T-helper 2 cell treated with Interferon-gamma antibody and Interleukin-4, amounts not matched to agents 5 μg/mL and 100 μg/mL, for 36 hours (primary cell): ENCODE measurements at places on chromosomes 4 and X.

GRCh38 chrX:65574356-65574755, 39.8 kb upstream of the LAS1L start:
- no peak for DNase-seq

- no peak for DNase-seq
Measured at GRCh38 chr4:28443801-28444412, 1583.3 kb downstream of the STIM2 start.

DNA sequence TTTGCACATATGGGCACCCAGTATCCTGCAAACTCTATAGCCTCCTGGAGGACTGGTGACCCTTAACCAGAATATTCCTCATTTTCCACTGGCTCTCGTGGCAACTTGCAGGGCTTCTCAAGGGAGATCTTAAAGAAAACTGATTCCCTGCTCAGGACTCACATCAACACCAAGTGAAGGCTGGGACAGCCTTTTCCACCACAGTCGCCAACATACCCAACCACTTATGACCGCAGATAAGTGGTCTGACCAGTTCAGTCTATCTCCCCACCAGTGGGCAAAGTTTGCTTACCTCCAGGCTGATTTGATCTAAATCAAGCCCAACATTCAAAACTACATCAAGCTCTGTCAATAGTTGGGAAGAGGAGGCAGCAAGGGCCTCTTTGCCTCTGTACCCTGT, 289.3 kb upstream of the GATB start:
- DNase-seq: no peak

DNA sequence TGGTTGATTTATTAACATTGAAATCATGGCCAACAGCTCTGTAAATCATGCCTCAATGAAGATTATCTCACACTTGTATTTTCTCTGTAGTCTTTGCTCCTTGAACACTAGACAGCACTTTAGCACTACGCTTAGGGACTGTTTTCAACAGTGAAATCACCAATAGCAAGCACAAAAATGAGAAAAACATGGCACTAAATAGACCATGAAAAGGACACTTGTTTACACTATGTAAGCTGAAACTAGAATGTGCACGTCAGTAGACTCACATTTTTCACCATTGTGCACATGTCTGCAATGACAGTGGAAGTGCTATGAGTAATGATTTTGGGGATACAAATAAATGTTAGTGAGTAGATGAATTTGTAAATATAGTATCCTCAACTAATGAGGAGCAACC, 3.1 kb downstream of the BMP2K start:
- DNase-seq: no peak

GRCh38 chr4:142443469-142443868, 402.6 kb downstream of the INPP4B start:
- no peak for DNase-seq

DNA sequence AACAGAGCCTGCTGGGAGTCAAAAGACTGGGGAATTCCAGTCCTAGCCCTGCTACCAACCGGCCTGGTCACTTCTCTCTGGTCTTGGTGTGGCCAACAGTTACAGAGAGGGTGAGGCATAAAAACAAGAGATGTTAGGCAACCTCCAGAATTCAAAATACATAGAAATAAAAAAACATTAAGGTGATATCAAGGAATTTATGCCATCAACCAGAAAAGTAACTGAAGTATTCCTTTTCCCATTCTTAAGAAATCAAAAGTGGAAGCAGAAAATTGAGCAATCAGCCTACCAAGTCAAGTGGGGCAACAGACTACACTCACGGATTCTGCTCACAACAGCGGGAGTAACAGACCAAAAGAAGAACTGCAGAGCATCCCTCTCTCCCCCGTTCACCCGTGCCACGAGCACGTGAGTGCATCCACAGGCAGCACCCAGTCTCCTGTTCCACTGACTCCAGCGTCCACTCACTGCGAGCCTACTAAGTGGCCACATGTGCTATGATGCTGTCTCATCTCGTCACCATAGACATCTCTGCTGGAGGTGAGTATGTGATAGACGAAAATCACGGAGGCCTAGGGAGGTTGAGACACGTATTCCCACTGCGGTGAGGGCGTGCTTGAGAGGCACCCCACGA, 29.3 kb downstream of the AFAP1 start:
- DNase-seq: no peak

DNA sequence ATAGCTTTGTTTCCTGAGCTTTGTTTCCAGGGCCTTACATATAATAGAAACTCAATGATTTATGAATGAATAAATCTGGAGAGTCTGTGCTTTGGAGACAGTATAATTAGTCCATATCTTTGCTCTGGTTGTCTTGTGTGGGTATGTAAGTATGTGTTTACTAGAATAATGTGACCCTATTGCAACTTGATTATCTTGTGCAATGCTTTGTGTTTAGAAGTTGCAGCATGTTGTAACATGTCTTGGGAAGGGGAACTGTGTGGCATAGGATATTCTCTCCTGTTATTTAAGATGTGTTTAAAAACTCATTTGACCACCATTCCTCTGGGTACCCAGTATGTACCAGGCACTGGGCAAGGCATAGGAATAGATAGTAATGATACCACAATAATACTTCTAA, 6.1 kb downstream of the SPATA18 start:
- no peak for DNase-seq

DNA sequence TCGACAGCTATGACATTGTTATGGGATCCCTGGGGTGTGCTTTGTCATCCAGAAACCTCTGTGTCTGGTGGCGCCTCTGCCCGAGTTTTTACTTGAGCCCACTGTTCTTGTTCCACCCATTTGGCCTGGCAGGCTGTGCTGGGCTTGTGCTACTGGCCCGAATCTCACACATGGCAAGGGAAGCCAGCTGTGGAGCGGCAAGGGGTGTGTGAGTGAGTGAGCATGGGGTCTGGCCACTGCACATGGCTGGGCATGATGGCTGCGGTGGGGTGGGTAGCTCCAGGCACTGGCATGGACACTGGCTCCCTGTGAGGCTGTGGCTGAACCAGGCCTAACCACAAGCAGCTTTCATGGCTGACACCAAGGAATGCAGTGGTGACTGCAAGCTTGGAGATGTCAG, 89.2 kb downstream of the DACH2 start:
- DNase-seq: no peak

DNA sequence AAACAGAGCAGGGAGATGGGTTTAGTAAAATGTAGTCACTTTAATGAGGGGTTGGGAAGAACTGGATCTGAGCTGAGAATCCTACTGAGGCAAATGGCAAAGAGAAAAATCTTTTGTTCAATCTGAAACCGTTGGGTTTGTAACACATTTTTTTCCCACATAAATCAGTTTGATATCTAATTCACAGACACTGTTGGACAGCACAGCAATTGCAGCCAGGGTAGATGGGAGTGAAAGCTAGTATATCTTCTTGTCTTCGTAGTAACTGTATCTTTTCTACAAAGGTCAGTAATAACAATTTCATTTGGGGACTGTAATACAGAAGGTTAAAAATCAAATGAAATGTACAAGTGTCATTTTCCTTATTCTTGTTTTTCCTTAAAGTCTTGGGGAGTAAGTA, 649.5 kb upstream of the ATOH1 start:
- no peak for DNase-seq

- DNase-seq: no peak
Measured at GRCh38 chr4:1624519-1624910, 59.6 kb downstream of the FAM53A start.

- DNase-seq: no peak
Measured at GRCh38 chr4:23717528-23718248, 172.2 kb downstream of the PPARGC1A start.

GRCh38 chrX:103423955-103424638, 47.8 kb downstream of the BEX3 start:
- DNase-seq: no peak

GRCh38 chr4:141417387-141417786, 196.7 kb downstream of the ZNF330 start:
- no peak for DNase-seq

GRCh38 chr4:152045807-152046571, 285.2 kb upstream of the GATB start:
- no peak for DNase-seq

GRCh38 chr4:115370490-115370889, 257.1 kb upstream of the NDST4 start:
- no peak for DNase-seq

GRCh38 chr4:81960961-81961360, 412.8 kb downstream of the HNRNPD start:
- DNase-seq: no peak

- no peak for DNase-seq
Measured at GRCh38 chr4:146550161-146550560, 28.4 kb upstream of the SLC10A7 start.

- DNase-seq: no peak
Measured at GRCh38 chrX:12802741-12803140, 11.5 kb downstream of the PRPS2 start.

DNA sequence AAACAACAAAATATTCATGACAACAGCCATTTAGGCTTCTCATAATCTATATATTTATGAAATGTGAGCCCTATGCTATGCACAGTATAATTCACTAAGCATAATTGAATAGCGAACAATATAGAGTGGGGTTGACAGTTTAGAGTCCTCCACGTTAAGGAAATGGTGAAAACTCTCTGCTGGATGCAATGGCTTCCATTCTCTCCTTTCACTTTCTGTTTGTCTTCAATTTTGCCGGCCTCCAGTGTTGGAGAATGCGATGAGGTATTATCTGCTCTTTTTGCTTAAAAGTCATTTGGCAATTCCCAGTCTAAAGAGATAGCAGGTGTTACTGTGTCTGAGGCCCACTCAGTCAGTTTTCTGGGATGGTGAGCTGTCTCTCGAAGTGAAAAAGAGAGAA, 52.1 kb downstream of the NPY5R start:
- no peak for DNase-seq

GRCh38 chr4:130468340-130468739, 1372.4 kb downstream of the C4orf33 start:
- DNase-seq: no peak

DNA sequence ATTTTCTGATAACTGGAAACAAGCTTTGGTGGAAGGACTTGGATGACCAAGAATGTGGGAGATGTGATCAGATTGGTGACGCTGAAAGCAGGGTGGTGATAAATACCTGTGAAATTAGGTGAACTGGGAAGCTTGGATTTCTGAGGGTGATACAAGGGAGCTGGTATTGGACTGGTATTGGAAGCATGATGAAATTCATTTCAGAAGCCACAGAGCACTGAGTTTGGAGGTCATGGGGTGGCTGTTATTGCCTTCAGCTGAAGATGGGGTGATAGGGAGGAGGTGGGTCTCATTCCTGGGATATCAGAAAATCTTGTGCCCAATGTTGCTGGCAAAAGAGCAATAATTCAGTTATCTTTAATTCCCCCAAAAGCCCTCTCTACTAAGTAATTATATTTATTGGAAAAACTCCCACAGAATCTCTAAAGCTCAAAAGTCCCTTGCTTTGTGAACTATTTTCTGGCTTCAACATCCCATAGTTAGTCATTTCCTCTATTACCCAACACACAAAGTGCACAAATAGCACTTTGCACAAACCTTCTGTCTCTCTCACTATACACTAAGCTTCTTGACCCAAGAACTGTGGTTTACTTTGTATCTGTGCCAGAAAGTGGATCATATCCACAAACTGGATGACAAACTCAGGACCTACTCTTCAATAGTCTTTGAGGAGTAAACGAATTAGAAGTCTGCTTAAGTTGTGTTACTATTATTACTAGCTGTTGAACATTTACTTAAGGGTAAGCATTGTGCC, 23.1 kb upstream of the CAMK2D start:
- DNase-seq: no peak

DNA sequence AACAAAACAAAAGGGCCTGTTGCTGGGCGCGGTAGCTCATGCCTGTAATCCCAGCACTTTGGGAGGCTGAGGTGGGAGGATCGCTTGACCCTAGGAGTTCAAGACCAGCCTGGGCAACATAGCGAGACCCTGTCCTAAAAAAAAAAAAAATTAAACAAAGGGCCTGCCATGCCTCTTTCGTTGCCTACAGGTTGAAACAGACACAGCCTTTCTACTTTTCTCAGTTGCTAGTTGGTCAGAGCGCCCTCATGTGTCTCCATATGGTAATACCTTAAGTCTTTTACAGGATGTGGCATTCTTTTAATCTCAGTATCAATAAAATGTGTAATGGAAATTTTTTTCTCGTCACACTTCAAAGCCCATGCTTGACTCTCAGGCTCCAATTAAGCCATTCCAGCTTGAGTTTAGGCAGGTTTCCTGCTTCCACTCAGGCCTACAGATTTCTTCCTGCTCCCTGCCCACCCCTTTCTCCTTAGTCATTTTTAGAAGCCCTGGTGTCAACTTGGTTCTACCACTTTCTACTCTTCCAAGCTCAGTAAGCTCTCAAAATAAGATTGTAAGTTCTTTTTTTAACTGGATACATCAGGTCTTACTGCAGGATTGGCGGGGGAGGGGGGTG, 4.6 kb upstream of the SOWAHD start:
- DNase-seq: peak; percentile 49

DNA sequence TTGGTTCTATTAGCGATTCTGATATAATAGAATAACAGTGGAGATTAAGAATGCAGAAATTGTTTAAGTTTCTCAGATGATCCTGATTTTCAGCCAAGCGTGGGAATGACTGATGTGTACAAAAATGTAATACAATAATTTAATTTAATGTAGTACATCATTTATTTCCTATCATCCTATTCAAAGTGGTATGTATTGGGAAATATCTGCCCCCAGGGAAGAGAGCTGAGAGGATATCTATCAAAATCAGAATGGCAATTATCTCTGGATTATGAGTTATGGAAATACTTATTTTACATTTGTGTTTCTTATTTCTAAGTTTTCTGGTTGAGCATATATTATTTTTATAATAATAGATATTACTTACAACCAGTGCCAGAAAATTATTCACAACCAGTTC, 3.9 kb downstream of the FABP2 start:
- DNase-seq: no peak

DNA sequence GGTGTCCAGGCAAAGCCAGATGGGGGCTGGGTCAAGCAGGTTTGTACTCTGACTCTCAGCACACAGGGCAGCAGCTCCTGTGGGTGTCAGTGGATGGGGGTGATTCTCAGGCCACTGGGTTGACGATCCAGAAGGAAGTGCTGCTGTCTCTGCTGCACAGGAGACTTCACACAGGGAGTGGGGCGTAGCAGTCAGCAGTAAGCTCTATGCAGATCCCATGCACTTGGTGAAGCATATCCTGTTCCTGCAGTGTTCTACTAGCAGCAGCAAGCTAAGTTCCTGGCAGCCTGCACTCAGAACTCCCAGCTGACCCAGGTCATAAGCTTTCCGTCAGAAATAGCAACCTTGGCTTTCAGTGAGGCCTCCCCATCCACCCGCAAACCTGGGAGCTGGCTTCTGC, 117.6 kb upstream of the NDST3 start:
- DNase-seq: no peak

GRCh38 chr4:69524706-69525105, 29.0 kb upstream of the UGT2B4 start:
- no peak for DNase-seq

GRCh38 chrX:105502336-105502735, 281.8 kb upstream of the TEX13A start:
- DNase-seq: no peak
